ENCODE measurements at places on chromosomes 2 and 18.

- DNase-seq: no peak
Measured at GRCh38 chr2:188937228-188938220, 36.6 kb upstream of the COL3A1 start.

DNA sequence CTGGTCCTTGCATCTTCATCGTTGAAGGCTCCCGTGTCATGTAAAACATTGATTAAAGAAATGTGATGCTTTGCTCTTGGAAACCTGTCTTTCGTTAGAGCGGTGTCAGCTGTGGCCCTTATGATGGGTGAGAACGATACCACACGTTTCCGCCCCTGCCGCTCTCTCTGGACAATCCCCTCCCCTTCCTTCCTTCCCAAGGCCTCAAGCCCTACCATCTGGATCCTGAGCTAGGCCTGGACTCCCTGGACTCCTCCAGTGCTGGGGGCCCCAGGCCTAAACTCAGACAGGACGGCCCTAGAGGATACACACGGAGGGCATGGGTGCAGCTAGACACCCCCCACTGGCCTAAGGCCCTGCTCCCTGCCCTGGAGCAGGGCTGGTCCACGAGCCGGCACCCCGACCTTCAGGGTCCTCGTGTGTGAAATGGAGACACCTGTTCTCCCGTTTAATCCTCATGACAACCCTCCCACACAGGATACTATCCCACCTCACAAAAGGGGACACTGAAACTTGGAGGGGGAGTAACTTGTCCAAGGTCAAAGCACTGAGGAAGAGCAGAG lies 13.2 kb downstream of the BIN1 start:
- no peak for DNase-seq

GRCh38 chr18:34357944-34358580 lies 133.3 kb upstream of the NOL4 start:
- DNase-seq: no peak

GRCh38 chr2:200185628-200186000 lies 120.9 kb upstream of the SPATS2L start:
- DNase-seq: no peak

- no peak for DNase-seq
Measured at GRCh38 chr2:179311101-179311500, 46.5 kb upstream of the SESTD1 start.

- DNase-seq: no peak
Measured at GRCh38 chr18:40841467-40841866, 1113.6 kb upstream of the PIK3C3 start.
